ENCODE measurements at places on chromosomes 12 and 14.

DNA sequence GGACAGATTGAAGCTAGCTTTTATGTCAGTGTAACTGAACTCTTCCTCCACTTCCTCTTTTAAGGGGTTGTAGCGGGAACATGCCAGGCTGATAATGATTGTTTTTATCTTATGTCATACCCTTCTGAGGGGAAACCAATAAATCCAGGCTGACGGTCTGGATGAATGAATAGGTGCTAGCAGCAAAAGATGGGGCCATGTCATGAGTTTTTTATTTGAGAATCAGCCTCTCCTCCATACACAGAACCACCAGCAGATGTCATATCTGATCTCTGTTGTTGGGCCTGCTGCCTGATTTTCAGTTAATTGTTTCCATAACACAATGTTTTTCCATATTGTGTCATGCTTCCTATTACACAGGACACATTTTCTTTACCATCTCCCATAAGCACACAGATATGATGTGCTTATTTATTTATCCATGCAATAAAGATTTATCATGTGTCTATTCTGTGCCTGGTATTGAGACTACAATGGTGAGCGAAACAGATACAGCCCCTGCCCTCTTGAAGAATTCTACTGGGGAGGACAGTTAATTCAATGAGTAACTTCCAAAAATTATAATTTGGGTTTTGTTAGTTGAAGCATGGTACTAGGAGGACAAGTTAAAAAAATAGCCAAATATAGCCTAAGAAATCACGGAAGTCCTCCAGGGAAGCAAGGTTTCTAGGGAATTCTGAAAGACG lies 33.6 kb upstream of the CRY1 start:
- DNase-seq: no peak

GRCh38 chr12:99122496-99122895 lies 477.4 kb downstream of the APAF1 start:
- no peak for DNase-seq

DNA sequence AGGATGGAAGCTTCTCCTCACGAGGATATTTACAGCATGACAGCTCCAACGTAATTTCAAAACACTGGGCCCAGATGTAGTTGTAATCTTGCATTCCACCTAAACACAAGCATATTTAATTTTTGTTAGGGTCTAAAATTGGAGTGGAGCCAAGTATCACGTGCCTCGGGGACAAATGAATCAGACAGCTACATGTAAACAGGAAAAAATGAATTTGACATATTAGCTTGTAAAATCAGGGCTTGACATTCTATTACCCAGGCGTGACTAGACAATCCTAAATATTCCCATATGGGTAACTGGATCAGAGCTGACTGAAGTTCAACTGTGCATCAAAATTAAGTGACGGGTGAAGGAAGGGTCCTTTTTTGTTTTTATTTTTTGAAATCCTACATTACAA lies 59.0 kb downstream of the MDM2 start:
- no peak for DNase-seq

GRCh38 chr14:67580336-67581171 lies 19.5 kb downstream of the PIGH start:
- DNase-seq: no peak

DNA sequence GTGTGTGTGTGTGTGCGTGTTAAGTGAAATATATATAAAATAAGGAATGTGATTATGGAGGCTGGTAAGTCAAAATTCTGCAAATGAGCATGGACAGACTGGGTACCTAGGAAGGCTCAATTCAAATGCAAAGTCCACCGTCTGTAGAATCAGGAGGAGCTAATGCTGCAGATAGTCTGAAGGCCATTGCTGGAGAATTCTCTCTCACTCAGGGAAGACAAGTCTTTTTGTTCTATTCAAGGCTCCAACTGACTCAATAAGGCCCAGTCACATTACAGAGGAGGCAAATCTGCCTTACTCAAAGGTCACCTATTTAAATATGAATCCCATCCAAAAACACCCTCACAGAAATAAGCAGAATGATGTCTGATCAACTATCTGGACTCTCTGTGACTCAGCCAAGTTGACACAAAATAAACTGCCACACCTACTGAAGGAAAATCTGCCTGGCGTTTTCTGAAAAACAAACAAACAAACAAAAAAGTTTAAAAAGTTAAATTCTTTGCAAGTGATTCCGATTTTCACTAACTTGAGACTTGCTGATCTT lies 684 bp upstream of the KLRF2 start:
- DNase-seq: no peak

GRCh38 chr12:57477710-57478681 lies 1.7 kb downstream of the ARHGAP9 start:
- no peak for DNase-seq

- DNase-seq: no peak
Measured at GRCh38 chr12:30862486-30862885, 64.1 kb upstream of the TSPAN11 start.

DNA sequence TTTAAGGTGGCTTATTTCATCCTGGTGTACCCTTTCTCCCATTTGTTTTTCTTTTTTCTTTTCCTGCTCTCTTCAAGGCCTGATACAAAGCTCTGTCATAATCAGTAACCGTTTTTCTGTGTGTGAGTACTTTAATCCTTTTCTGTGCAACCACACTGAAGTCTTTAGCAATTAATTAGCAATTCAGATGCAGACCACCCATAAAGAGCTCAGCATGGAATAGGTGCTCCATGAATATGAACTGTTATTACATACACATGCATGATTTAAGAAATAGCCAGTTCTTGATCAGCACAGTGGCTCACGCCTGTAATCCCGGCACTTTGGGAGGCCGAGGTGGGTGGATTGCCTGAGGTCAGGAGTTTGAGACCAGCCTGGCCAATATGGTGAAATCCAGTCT lies 1386.6 kb downstream of the AACS start:
- no peak for DNase-seq

- DNase-seq: no peak
Measured at GRCh38 chr14:68367536-68367935, 425.3 kb downstream of the ZFP36L1 start.

DNA sequence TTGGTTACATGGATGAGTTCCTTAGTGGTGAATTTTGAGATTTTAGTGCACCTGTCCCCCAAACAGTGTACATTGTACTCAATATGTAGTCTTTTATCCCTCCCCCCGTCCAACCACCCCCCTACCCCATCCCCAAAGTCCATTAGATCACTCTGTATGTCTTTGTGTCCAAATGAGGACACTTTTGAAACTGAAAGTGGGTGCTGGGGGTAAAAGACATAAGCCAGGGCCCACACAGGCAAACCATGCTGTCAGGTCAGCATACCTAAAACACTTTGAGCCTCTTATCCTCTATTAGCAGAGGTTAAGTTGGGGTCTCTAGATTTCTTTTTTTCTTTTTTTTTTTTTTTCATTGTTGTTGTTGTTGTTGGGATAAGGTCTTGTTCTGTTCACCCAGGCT lies 31.3 kb upstream of the KICS2 start:
- DNase-seq: no peak

GRCh38 chr12:26867080-26867479 lies 34.1 kb upstream of the ITPR2 start:
- no peak for DNase-seq

Data from stimulated activated CD4-positive, alpha-beta T cell treated with anti-CD3 and anti-CD28 coated beads, TNF-alpha, amount 100 ng/mL, for 24 hours (primary cell).